Stimulated activated CD4-positive, alpha-beta T cell treated with anti-CD3 and anti-CD28 coated beads, TNF-alpha, amount 100 ng/mL, for 24 hours (primary cell): ENCODE measurements at places on chromosomes 16 and 17.

- no peak for DNase-seq
Observed at GRCh38 chr16:31201582-31202413, 762 bp downstream of the PYCARD start.

DNA sequence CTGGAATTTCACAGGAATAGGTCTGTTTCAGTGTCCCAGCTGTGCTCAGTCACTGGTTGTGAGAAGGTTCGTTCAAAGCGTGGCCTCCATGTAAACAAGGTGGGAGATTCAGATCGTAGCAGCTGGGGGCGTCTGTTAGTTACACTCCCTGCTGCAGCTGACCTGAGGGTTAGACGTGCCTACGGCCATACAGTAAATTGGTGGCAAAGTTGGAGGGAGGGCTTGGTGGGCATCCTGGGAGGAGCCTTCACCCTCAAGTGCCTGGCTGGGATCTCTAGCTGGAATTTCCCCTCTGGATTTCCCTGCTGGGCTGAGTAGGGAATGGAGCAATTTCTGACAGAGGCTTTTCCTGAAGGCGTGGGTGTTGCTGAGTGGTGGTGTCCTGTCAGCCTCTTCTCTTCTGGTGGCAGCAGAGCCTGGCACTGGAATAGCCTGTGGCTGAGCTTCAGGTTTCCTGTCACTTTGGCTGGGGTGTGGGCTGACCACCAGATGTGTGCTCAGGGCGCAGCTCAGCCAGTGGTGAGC lies 6.4 kb downstream of the FCSK start:
- DNase-seq, result no peak

- DNase-seq, result no peak
Observed at GRCh38 chr17:66930933-66931332, 33.6 kb upstream of the CACNG4 start.

- DNase-seq, result no peak
Observed at GRCh38 chr17:49516180-49516579, 21.1 kb downstream of the NGFR start.

DNA sequence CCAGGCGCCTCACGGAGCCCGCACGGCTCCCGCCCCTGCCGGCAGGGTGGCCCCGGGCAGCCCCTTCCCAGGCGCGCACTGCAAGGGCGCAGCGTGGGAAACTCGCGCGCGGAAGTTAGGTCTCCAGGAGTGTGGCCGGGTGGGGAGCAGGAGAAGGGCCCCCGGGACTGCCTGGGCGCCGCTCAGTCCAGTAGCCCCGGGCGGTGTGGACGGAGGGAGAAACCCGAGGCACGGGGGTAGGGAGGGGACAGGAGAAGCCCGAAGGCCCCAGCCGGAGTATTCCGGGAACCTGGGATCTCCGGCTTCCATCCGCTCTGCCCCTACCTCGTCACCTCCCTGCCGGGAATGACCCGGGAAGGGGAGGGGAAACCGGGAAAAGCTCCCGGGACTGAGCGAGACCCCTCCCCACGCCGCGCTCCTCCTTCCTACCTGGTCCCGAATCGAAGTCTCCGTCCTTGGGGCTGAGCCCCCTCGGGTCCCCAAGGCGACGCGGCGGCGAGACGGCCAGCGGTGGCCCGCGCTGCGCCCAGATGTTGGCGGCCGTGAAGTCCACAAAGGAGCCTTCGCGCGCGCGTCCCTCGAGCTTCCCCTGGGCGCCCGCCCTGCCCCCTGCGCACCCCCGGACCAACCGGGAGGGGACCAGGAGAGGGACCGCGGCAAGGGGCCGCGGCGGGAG lies 418 bp downstream of the SOCS3 start:
- DNase-seq, result no peak

DNA sequence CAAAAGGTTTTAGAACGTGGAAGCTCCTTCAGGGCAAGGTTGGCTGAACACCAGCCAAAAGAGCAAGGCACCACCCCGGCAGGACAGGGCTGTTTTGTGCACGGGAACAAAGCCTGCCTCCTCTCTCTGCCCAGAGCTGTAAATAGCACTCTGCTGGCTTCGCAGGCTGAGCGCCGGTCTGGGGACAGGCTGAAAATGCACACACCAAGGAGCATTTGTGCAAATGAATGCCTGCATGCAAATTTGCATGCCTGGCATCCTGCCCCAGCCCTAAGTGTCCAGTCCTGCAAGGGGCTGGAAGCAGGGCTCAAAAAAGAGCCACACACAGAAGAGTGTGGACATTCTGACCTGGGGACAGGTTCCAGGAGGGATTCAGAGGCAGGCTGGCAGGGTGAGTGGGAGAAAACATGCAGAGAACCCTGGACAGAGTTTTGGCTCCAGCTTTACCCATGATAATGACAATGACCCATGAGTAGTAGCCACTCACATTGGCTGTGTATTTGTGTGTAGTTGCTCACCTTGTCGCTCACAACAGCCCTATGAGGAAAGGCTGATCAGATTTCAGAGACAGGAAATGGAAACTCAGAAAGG lies 11.7 kb downstream of the ABAT start:
- no peak for DNase-seq

DNA sequence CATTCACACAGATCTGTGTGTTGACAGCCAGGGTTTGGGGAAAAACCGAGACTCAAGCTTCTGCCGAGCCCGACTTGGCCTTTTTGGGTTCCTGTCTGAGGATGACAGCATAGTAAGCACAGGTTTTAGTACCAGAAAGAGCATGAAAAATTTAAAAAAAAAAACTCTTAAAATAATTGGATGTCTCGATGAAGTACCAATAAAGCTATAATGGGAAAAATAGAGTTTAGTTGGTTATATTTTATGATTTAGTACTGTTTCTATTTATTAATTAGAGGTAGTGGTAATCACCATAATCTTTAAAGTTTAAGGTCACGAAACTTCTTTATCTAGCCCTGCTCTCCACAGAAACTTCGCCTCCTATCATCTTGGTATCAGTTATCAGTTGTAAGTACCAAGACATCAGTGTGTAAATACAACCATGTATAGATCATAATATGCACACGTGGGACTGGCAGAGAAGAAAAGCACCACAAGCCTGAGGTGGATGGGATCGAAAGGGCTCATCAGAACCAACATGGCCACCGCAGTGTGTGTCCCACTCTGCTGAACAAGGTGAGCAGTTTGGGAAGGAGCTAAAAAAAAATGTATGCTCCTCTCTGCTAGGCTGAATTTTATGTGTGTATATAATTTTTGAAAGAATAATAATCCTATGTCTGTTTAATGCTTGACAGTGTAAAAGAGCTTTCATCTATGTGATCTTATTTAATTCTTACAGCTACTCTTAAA lies 14.4 kb upstream of the EEF2K start:
- DNase-seq, result peak; percentile 25

- DNase-seq, result no peak
Observed at GRCh38 chr16:11986521-11987057, 10.1 kb downstream of the SNX29 start.

- no peak for DNase-seq
Observed at GRCh38 chr16:16006650-16007049, 57.2 kb downstream of the ABCC1 start.

DNA sequence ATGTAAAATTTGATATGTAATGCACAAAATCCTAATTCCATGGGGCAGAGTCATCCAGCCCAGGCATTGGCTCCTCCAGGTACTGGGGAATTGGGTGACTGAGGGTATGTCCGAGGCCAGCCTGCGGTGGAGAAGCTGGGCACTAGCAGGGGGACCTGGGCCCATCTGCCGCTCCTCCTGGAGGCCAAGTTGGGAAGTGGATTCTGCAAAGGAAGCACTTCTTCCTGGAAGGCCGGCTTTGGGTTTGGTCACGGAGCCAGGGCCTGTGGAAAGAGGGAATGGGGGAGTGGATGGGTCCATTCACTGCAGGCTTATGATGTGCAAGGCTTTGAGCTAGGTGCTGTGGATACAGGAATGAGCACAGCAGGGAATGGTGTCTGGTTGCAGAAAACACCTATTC lies 85.8 kb downstream of the GNAO1 start:
- DNase-seq, result no peak

DNA sequence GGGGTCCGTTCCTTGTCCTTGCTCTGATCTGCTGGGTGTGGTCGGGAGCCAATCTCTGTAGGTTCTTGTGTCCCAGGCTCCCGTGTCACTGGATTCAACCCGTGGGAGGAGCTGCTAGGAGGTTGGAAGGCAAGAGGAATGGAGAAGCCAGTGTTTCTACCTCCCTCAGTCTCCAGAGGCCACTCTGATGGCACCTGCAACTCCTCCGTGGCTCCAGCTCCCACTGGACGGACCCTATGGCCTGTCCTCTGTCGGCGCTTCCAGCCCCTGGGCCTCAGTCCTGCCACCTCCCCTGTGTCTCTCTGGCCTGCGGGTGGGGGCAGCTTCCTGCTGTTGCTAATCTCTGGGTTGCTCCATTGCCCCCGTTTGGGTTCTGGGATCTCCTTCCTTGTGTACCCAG lies 71.1 kb downstream of the CMIP start:
- DNase-seq, result no peak

- DNase-seq, result no peak
Observed at GRCh38 chr16:46731691-46732555, 16.2 kb downstream of the MYLK3 start.

GRCh38 chr16:88549671-88550245 lies 20.4 kb upstream of the ZC3H18 start:
- no peak for DNase-seq

GRCh38 chr17:75147878-75148546 lies 6.3 kb downstream of the JPT1 start:
- no peak for DNase-seq
